Activated B cell treated with CpG ODN at 0.5 μM for 24 hours (primary cell): ENCODE measurements at places on chromosomes 6 and 20. TPM values are rescaled to one million over a fixed set of nuclear protein-coding genes. Genes with fewer than 3 reads are reported as not detected.

The SLC12A5 gene
- not detected in 2 replicates for total RNA-seq

The SMOC2 gene
- total RNA-seq = not detected in 2 replicates

The PRKN gene
- 2.3 and 3.5 TPM in 2 replicates for total RNA-seq

The CCDC167 gene
- total RNA-seq = 18.4 and 25.9 TPM in 2 replicates

The GABRR1 gene
- total RNA-seq = not detected in 2 replicates

The IL17F gene
- total RNA-seq = not detected in 2 replicates

The ACSS1 gene
- 30.5 and 34.4 TPM in 2 replicates for total RNA-seq

The RIOK1 gene
- total RNA-seq = 38.3 and 38.7 TPM in 2 replicates

DNA sequence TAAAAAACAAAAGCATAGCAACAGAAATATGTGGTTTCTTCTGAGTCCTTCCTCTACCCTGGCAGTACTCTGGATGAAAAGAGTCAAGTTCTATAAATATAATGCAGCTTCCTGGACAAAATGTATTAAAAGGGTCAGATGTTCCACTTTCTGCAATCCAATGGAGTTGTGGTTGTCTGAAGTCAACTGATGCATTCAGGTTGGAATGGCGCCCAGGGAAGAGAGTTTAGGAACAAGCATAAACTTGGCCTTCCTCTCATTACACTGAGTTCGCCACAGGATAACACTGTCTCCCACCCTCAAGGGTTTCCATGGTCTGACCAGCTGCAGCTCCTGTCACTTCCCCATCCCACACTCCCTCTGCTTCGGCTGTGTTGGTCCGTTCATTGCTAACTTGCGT is 66.4 kb downstream of the PLEKHG1 start:
- DNase-seq = no peak

GRCh38 chr20:50387996-50388332 is 122.2 kb upstream of the PTPN1 start:
- DNase-seq = no peak

- no peak for DNase-seq
Observed at GRCh38 chr6:47042275-47042791, at the start of gene ADGRF1. Gene ADGRF1 (minus strand): TSS chr6:47042332. CDS start chr6:47029061, 13,271 bp downstream.

DNA sequence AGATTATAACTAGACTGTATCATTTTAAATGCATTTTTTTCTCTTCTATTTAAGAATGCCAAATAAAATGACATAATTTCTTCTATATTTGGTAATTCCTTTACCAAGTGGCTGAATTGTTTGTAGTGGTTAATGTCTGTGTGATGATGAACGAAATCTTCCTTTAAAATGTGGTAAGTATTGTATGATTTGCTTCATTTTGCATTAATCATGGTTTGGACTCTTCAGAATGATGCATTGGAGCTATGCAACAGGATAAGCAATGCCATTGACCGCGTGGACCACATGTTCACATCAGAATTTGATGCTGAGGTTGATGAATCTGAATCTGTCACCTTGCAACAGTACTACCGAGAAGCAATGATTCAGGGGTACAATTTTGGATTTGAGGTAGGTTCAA is 99.6 kb downstream of the MAP3K4 start:
- no peak for DNase-seq

- no peak for DNase-seq
Observed at GRCh38 chr6:36109092-36109491, 21.2 kb upstream of the MAPK13 start.

GRCh38 chr6:16505711-16506357 is 255.4 kb downstream of the ATXN1 start:
- no peak for DNase-seq

GRCh38 chr6:39882531-39882899 is 51.7 kb downstream of the MOCS1 start:
- no peak for DNase-seq

GRCh38 chr6:153938876-153939275 is 100.2 kb upstream of the OPRM1 start:
- DNase-seq = no peak

DNA sequence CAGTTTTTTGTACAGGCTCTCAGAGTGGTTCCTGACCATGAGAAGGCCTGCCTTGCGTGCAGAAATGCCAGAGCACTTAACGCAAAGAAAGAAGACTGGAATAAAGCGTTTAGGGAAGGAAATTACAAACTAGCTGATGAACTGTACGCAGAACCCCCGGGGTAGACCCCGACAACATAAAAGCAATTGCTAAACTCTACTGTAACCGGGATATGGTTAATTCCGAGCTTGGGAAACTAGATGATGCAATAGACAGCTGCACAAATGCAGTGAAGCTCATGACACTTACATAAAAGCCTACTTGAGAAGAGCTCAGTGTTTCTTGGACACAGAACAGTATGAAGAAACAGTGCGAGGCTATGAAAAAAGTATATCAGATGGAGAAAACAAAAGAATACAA is 35.7 kb downstream of the CITED2 start:
- no peak for DNase-seq

GRCh38 chr6:41858703-41859102 is 36.5 kb downstream of the USP49 start:
- no peak for DNase-seq

- DNase-seq = no peak
Observed at GRCh38 chr6:92495242-92495641, 924.1 kb downstream of the EPHA7 start.

DNA sequence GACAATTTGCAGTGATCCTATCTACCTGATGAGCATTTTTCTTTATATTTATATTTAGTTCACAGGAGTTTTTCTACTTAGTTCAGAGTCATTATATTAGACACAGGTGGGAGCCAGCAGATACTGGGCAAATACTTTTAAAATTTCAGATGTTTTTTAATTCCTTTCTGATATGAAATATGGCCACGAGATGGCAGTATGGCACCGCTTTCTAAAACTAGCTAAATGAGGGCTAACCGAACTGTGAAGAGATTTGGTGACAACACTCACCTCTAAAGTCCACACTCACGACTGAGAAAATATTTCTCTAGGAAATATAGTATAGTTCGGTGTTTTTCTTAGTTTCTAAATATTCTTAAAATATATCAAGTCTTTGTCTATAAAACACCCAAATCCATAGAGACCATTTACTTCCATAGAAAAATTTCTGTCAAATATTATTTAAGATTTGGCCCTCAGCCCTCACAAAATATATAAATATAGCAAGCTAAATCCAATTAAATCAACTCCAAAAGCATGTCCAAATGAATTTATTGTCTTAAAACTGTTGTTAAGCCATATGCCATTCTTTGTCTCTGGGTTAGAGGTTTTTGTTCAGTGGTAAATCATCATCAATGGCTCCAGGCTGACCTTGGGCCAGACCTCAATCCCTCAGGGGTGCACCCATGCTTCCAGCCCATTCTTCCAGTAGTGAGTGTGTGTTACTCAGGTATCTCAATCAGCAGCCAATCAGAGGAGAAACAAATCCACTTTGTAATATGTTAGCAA is 63.6 kb downstream of the HUS1B start:
- no peak for DNase-seq

DNA sequence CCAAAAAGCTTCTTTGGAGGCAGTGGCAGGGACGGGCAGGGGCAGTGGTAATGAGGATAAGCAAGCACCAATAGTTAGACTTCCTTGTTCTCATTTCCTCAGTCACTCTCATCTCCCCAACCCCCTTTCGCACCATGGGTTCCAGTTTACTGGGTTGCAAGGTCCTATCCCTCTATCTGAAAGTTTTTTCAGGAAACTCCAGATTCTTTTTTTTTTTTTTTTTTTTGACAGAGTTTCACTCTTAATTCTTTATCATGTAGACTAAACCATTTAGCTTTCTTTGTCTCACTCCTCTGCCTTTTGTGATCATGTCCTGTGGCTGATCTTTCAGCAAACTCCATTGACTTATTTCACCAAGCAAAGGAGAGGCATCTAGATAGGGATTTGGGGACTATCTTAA is 51.4 kb upstream of the GMDS start:
- no peak for DNase-seq

DNA sequence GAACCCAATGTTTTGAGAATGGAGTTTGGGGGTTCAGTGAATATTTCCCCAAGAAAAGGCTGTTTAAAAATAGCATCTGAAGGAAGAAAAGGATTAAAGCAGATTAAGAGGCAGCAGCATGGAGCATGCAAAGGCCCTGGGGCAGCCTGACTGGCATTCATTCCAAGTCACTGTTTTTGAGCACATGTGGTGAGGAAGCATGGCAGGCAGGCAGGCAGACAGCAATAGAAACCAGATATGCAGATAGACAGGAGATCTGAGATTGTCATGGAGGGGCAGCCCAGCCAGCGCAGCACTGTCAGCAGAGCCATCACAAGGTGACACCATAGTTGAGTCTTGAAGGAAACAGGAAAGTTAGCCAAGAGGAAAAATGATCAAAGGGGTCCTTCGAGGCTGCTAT is 37.8 kb downstream of the SIRPA start:
- DNase-seq = no peak

GRCh38 chr6:110514818-110515217 is 38.4 kb upstream of the SLC22A16 start:
- no peak for DNase-seq

- DNase-seq = no peak
Observed at GRCh38 chr6:28587746-28588075, 62.0 kb downstream of the GPX5 start.

DNA sequence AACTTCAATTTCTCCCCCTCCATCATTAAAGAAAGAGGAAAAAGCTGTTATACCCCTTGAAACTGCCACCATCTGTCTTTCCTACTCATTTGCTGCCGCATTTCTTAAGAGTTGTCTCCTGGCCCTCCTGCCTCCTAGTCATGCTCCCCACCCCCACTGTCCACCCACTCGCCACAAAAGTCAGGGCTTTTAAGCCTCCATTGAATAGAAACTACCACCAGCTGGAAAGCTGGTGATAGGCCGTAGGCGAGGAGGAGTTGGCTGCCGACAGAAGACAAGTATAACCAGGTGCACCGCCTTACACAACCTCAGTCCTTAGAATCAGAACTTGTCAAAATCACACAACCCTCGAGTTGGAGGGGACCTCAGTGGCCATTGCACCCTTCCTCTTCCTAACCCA is 67.6 kb downstream of the B3GAT2 start:
- no peak for DNase-seq
